ENCODE measurements at places on chromosomes 2 and 18.

- DNase-seq: no peak
Measured at GRCh38 chr18:6626457-6626856, 103.1 kb upstream of the ARHGAP28 start.

- DNase-seq: no peak
Measured at GRCh38 chr2:170932166-170932565, 3.1 kb downstream of the GORASP2 start.

GRCh38 chr2:101354420-101355311, 32.6 kb downstream of the CREG2 start:
- no peak for DNase-seq

DNA sequence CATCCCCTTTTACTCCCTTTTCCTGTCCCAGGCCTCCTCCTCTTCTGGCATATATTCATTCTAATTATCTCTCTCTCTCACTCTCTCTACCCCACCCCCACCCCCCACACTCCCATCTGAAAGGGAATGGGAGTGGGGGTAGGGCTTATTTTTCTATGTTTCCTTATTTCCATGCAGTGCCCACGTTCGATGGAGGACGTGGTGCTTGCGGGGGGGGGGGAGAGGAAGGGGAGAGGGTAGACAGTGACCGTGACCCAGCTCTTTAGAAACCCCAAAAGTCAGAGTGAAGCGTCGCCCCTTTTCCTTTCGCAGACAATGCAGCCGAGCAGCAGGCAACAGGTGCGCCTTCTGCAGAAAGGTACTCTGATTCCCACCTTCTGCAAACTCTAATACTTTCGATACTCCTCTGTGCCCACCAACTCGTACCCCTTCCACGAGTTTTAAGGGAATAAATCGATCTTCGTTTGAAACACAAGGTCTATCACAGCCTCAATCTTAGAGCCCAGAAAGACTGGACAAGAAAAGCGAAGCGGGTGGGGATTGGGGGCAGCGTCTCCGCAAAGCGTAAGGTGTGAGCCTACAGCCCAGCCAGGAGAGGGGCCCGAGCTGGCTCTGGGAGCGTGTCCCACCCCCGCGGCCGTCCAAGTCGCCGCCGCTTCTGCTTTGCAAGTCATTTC, 891 bp upstream of the NR4A2 start:
- no peak for DNase-seq

DNA sequence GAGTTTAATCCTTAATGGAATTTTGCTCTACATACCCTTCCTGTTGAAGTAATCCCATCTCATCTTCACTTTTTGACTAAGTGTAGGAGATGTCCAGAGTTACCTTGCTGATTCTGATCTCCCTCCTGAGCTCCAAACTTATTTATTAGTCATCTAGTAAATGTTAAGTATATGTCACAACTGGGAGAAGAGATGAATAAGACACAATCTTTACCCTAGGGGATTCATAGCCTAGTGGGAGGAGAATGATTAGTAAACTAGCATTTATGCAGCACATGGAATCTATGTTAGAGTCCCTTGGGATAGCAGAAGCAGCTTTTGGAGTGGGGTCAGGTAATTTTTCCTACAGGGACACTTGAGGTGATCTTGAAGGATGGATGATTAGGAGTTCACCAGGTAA, 20.7 kb downstream of the ACVR2A start:
- no peak for DNase-seq

GRCh38 chr2:28665041-28665704, 86.5 kb upstream of the PPP1CB start:
- DNase-seq: peak; percentile 77

- no peak for DNase-seq
Measured at GRCh38 chr18:732371-732770, 19.9 kb upstream of the ENOSF1 start.

DNA sequence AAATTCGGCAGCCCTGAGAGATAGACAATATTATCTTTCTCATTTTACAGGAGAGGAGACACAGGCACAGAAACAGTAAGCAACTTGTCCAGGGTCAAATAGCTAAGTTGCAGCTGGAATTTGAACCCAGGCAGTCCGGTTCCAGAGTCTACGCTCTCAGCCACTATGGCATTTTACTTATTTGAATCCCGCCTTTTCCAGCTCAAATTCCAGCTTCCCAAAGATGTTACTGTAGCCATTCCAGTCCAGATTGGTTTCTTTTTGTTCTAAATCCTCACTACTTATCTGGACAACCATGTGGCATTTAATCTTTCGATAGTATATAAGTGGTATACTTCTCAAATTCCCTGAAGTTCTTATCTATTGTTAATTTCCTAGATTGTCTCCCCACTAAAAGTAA, 125.7 kb downstream of the NBAS start:
- peak; percentile 2 for DNase-seq

- DNase-seq: no peak
Measured at GRCh38 chr2:2698182-2699120, 367.4 kb upstream of the MYT1L start.

DNA sequence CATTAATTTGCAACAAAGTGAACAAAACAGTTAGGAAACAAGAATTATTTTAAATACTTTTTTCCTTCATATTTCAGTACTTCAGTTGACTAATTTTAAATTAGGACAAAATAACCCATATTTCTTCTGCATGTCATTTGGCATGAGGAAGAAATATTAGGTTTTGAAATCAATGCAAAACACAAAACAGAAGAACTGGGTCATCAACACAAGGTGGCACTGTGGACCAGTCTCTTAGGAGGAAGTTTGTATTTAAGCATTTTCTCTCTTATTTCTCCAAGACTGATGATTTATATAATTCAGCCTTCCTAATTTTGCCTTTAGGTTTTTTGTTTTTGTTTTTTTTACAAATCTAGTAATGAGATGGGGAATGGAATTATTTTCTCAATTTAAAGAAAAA, 352.8 kb upstream of the KCNH7 start:
- DNase-seq: peak; percentile 29

DNA sequence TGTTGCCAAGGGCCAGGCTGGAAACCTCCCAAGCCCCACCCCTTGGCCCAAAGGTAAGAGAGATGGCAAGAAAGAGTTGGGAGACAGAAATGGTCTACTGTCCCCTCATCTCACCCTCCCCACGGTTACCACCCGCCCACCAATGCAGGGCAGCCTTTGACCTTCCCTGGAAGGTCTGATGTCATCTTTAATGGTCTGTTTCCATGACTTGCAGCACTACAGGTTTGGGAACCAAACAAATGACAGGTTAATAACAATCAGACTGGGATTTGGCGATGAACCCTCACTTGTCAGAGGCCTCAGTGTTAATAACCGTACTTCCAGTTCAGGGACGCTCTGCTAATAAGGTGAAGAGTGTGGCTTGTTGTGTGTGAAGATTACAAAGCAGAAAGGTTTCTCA, 70.4 kb downstream of the MRO start:
- DNase-seq: no peak

- DNase-seq: no peak
Measured at GRCh38 chr18:48858676-48859075, 92.1 kb downstream of the SMAD7 start.

DNA sequence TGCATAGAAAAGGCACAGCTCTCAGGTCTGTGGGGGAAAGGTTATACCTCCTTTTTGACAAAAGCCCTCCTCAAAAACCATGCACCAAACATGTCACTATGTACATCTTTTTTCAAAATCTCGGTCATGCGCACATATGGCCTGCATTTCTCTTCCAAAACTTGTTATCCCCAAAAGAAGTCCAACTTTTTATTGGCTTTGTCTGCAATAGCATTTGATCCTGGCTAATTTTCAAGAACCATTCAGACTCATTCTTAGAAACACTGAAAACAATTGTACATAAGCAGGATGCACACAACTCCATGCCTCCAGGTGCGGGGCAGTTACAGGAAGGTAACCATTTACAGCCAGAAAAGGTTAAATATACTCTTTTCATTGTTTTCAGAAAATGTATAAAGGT, 21.9 kb downstream of the SERTAD2 start:
- DNase-seq: no peak

- DNase-seq: no peak
Measured at GRCh38 chr18:13474907-13475545, 251.3 kb downstream of the FAM210A start.

DNA sequence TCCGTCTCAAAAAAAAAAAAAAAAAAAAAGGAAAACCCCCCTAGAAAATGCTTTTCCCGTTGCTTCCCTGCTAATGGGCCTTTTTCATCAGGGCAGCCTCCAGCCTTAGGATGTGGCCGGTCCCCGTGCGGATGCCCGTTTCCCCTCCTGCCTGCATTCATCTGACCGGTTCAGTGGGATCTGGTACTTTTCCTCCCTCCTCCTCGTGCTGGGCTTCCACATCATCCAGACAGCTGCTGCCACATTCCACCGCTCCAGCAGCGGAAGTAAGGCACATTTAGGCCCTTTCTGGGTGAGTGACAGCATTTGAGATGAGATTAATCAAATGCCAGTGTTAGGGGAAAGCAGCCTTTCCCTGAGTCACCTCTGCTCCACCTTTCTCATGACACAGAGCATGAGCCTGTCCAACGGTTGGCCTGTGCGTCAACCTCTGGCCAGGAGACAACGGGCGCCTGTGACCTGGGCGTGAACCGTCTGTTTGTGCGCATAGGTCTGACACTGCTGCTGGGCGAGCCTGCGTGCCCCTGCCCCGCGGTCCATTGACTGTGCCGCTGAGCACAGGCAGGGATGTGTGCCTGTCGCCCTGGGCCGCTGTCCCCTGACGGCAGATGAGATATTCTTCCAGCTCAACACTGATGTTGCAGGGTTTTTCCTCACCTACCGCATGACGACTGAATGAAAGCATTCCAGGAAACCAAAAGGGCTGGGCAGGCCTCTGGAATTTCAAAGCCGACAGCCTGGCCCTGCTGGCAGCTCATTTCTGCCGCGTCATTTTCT, 174.0 kb downstream of the TGIF1 start:
- DNase-seq: peak; percentile 98

DNA sequence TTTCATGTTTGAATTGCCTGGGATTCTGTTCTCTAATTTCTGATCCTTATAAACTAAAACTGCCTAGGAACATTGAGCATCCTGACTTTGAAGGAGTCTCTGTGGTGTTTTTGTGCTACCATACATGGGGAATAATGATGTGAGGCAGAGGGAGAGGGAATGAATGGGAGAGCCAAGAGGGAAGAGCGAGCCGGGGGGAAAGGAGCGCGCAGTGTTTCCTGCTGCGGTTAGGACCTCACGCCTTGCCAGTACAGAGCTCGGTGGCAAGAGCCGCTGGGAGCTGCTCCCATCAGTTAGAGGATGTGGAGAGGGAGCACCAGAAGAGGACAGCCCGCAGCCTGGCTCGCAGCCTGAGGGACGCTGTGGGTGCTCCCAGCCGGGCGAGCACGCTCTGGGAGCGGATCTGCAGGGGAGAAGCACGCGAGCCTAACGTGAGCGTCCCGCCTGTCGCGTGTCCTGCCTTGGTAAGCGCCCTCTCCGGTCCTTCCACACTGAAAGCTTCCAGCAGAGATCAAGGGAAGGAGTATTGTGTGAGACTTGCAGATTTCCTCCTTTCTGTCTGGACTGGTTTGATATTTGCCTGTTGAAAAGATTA, 114.7 kb downstream of the FAM210A start:
- DNase-seq: peak; percentile 55

GRCh38 chr18:63859781-63860475, 27.6 kb upstream of the SERPINB2 start:
- DNase-seq: no peak

DNA sequence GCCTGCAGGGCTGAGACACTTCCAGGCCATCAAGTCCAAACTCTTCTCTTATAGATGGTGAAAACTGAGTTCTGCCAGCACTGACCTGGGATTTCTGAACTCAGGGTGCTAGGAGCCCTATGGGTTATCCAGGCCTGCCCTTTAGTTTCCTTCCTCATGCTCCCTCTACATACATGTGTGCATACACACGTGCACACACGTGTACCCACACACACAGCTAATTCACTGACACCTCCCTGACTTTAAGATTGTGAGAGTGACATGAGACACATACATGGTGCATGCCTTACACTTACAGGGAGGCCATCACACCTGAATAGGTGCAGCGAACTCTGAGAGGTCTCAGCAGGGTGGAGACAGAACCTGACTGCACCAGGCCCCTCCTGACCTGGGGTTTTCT, 267.4 kb downstream of the CYP26B1 start:
- DNase-seq: no peak

GRCh38 chr2:219099329-219099728, 38.6 kb upstream of the IHH start:
- DNase-seq: peak; percentile 29

DNA sequence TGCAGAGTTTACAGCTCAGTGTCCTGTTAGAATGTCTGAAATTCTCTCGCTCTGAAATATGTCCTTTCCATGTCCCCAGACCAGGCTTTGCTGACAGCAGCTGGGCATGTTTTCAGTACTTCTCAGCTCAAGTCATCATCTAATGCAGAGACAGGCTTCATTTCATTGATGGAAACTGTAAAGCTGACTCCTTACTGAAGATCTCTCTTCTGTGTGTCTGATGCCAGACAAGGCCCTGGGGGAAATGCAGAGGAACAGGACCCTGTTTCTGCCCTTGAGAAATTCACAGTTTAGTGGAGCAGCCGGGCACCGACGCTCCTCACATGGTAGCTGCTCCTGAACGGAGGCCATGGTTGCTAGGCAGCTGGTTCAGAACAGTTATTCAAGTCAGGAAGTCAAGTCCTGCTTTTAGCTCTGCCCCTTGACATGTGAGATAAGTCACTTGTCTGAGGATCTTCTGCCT, 24.6 kb upstream of the FZD7 start:
- DNase-seq: no peak

DNA sequence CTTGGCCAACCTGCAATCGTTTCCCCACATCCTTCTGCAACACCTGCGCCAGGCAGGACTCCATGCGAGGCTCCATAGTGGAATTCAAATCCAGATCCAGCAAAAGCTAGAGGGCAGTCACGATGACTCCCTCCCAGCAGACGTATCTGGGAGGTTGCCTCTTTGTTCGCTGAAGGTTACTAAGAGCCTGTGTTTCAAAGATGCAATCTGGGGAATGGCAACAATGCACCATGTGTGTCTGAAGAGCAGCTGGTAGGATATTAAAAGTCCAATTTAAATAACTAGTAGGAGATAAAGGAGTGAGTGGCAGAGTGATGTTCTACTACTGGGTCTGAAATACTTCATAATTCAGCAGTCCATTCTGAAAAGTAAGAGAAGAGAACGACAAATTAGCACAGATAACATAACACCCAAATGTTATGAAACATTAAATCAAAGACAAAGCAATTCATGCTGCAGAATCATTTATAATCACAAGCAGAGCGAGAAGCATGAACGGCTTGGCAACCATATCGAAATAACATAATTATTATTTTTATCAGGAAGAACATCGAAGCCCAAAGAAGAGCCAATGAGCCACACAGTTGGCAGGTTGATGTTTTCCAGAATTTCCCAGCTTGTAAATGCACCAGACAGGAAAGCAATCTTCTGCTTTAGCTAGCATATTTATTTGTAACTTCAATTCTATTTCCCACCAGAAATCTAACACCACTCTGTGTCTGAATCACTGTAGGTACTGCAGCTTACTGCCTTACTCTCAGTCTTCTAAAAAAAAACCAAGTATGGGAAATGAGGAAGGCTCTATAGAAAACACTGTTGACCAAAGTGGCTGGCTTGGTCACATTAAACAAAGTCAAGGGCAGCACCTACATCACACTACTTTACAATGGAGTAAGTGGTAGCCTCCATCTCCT, 43.2 kb downstream of the CLASP1 start:
- DNase-seq: no peak

Data from astrocyte (in vitro differentiated cells and primary cell).